ENCODE measurements at places on chromosomes 7 and 10. TPM values are rescaled to one million over a fixed set of nuclear protein-coding genes. Genes with fewer than 3 reads are reported as not detected.

CDK1 gene
- total RNA-seq, result 24.4 TPM

DNA sequence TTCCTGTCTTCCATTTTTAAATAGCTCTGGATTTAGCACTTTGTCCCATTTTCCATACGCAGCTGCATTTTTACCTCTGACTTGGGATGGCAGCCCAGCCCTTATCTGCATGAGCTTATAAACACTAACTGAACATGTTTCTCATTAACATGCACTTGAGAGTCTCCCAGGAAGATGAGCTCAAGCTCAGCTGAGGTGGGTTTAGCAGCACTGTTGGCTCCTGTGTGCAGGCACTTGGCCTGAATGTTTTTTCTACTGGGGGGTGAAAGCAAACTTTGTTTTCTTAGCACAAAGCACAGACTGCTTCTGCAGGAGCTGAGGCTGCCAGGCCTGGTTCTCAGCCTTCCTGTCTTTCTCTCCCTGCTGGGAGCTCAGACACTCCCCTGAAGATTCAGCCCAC, 1093.6 kb upstream of the AUTS2 start:
- DNase-seq, result no peak

DNA sequence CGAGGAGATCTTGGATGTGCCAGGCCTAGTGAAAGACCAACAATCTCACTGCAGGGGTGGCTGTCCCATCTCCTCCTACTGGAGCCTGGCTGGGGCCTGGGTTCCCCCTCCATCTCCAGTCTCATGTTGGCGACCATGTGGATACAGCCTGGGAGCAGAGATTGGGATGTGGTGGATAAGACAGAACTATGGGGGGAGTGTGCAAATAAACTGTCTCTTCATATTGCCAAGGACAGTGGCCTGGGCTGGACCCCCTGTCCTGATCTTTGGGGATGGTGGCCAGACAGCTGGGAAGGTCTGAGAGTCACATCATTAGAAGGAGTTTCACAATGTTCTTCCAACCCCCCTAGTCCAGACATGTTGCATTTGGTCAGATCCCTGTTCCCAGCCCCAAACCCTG, 5.8 kb upstream of the MINDY4 start:
- DNase-seq, result no peak

GIMAP1 gene
- total RNA-seq, result not detected

- no peak for DNase-seq
These were observed 590.5 kb downstream of the PARD3 start for GRCh38 chr10:34224639-34225038.

AKR1C8 gene
- 1.00 TPM for total RNA-seq

CDC14C gene
- total RNA-seq, result not detected

- DNase-seq, result no peak
These were observed 68.0 kb upstream of the ZNF438 start for GRCh38 chr10:31099664-31100063.

DNA sequence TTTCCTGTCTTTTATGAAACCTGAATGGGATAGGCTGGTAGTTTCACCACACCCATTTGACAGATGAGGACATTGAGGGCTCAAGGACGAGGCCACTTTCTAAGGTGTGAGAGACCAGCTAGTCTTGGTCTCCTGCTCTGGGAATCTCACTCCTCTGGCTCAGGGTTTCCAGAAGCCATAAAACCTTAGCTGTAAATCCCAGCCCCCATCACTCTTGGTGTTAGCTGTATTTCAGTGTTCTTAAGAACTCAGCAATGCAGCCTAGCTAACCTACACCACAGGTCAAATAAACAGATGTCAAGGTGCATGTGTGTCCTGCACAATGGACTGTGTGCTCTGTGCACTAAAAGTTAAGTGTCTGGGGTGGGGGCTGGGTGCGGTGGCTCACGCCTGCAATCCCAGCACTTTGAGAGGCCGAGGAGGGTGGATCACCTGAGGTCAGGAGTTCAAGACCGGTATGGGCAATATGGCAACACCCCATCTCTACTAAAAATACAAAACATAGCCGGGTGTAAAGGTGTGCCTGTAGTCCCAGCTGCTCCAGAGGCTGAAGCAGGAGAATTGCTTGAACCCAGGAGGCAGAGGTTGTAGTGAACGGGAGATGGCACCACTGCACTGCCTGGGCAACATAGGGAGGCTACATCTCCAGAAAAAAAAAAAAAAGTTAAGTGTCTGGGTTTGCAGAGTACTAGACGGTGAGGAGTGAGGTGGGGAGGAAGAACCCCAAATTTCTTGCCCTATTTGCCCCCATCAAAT, 567 bp upstream of the EPO start:
- no peak for DNase-seq

DNA sequence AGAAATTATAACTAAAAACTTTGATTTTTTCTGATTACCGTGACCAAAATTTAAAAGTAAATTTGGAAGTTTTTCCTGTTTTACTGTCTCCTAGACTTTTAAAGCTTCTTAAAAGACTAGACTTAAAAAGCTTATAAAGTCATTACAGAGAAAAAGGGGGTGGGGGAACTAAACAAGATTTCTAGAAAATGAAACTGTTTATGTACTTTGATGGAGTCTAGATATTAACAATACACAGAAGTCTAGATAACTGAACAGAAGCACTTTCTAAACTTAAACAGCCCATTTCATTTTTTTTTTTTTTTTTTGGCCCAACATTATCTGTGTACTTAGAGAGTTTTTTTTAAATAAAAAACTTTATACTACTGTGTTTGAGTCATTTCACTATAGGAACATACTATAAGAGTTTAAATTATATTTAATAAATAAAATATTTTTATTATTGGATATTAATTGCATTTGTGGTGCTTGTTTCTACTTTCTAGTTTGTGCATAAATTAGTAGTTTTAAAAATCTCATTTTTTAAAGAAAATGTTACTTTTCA, 98.5 kb downstream of the PHTF2 start:
- DNase-seq, result no peak

DNA sequence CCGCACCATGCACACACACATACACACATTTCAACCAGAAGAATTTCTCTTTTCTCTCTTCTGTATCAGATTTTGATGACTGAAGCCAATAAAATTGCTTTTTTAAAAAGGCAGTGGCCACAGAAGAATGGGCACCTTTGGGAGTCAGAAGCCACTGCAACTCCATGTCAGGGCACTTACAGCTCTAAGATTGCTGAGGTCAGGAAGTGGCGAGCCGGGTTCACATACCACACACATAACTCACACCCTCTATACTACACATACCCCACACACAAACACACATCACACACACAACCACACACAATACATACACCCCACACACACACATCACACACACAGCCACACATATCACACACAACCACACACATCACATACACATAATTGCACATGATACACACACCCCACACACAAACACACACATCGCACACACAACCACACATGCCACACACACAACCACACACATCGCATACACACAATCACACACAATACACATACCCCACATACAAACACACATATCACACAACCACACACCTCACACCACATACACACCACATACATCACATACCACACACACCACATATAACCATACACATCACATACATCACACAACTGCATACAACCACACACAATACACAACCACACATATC, 31.2 kb downstream of the GPRIN2 start:
- no peak for DNase-seq

All from type B pancreatic cell (in vitro differentiated cells).